ENCODE measurements at places on chromosomes 3 and 15. TPM values are rescaled to one million over a fixed set of nuclear protein-coding genes. Genes with fewer than 3 reads are reported as not detected.

Gene GUCA1C
- 1.3 TPM for total RNA-seq

Gene FOXP1
- 96.8 TPM for total RNA-seq

Gene GPR160
- 1.6 TPM for total RNA-seq

Gene REC114
- total RNA-seq: not detected

Gene TMEM89
- not detected for total RNA-seq

Gene CX3CR1
- total RNA-seq: under 0.01 TPM

Gene LSAMP
- total RNA-seq: 9.8 TPM

Gene IQCF5
- total RNA-seq: not detected

Gene PARP16
- total RNA-seq: 6.2 TPM

Gene SLC7A14
- total RNA-seq: 0.13 TPM

Gene SMAD6
- total RNA-seq: 38.8 TPM

Gene ZNF662
- total RNA-seq: 1.8 TPM

Gene B3GALNT1
- 19.1 TPM for total RNA-seq

Gene CLDN18
- not detected for total RNA-seq
